ENCODE measurements at places on chromosomes 6 and 20.

DNA sequence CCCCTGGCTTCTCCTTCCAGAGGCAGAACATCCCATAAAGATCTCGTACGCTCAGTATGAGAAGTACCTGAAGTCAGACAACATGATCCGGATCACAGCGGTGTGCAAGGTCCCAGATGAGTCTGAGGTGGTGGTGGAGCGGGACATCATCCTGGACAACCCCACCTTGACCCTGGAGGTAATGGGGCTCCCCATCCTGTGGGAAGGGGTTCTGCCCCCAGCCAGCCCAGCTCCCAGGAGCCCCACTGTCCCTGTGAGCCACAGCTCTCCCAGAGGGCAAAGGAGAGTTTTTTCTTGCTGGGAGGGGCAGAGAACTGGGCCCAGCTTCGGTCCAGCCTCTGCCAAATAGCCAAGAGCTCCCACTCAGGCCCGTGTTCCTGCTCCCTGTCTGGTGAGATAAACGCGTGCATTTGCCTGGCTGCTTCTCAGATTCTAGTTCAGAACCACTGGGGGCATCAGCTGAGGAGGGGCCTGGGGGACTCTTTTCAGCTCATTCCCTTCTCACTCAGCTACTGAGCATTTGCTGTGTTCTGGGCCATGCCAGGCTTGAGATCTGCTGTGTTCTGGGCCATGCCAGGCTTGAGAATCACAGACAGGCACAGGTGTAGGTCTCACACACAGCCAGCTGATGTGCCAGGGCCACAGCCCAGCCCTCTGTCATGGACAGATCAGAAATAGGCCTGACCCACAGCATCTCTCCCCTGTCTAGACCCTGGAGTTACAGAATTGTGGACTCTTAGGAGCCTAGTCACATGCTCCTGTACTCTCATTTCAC is 39.5 kb downstream of the TGM3 start:
- no peak for DNase-seq

GRCh38 chr6:37155394-37156312 is 14.3 kb upstream of the PIM1 start:
- no peak for DNase-seq

- DNase-seq, result no peak
Observed at GRCh38 chr6:37388578-37388977, 34.8 kb downstream of the RNF8 start.

DNA sequence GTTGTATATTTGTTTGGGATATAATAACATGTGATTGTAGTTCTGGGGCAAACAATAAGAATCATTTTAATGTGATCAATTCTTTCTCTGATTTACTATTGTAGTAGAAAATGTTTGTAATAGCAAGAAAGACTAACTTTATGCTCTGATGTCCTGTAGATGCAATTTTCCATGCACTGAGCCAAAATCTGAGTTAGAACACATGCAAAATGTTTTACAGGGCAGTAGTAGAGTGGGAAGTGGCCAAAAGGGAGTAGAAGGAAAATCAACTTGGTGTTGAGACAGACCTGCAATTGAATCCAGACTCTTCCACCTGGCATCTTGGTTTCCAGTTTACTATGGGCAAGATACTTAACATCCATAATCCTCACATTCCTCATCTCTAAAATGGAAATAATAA is 93.5 kb upstream of the BMP5 start:
- DNase-seq, result no peak

GRCh38 chr6:28206527-28206926 is 18.5 kb upstream of the ZSCAN9 start:
- DNase-seq, result no peak

DNA sequence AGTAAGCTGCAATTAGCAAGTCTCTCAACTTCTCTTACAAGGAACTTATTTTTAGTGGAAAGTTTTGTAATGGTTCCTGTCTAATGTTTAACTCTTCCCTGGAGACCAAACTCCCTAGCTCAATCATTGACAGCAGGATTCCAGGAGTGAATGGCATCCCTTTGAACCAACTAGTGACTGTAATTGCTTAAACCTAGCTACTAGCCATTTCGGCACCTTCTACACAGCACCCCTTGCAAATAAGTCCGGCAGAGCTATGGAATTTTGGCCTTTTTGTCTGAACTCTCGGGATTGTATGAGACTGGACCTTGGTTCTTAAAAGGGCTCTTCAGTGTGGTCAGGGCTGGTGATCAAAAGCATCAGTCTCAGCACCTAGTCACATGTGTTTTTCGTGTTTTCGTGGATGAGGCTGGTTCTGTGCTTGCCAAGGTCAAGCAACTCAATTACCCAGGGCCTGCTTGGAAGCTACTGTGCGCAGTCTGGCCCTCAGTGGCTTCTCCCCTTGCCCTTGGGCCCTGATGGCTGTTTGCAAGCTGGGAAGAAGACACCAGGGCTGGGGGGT is 135.3 kb upstream of the NEDD9 start:
- no peak for DNase-seq

- no peak for DNase-seq
Observed at GRCh38 chr6:131910219-131910589, 41.0 kb downstream of the CCN2 start.

GRCh38 chr20:9514461-9515213 is at the start of gene LAMP5:
Gene LAMP5, plus strand, starts transcription at chr20:9514590. Its CDS starts 263 bp downstream, at chr20:9514853.
- no peak for DNase-seq

GRCh38 chr20:33606118-33606771 is 55.9 kb upstream of the C20orf144 start:
- no peak for DNase-seq

- no peak for DNase-seq
Observed at GRCh38 chr20:53080969-53081871, 109.1 kb downstream of the TSHZ2 start.

GRCh38 chr6:149084808-149085556 is 232.5 kb upstream of the TAB2 start:
- no peak for DNase-seq

- DNase-seq, result no peak
Observed at GRCh38 chr20:24646321-24646720, 176.9 kb downstream of the SYNDIG1 start.

DNA sequence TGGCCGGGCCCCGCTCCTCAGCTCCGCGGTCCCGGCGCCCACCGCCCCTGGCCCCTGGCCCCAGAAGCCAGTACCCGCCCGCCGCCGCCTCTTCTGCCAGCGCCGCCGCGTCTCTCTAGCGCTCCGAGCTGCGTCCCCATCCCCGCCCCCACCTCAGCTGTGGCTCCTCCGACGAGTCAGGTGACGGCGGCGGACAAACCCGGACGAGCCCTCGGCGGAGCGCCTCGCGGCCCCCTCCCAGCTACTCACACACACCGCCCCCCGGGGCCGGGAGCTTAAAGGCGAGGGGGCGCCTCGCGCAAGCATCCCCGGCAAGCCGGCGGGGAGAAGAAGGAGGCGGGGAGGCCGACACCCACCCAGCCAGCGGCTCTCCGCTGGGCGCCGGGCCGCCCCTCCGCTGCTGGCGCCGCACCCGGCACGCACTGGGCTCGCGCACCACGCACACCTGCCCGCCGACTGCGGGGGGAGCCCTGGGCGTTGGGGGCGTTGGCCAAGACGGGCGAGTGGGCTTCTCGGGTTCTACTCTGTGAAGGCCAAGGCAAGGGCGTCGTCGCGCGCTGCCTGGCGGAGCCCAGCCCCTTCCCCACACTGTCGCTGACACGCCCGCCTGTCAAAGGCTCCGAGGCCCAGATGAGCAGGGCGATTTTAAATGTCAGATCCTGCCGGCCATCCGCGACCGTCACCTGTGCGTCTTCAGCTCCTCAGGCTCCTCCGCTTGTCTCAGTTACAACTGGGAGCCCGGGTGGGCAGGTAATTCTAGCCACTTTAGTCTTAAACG is at the start of gene SNAP91:
SNAP91 (minus strand) TSS at position 132 of the 778 bp plus-strand sequence. CDS start 1,174 bp downstream, outside the sequence.
- no peak for DNase-seq

GRCh38 chr20:40880063-40880728 is 148.4 kb upstream of the TOP1 start:
- no peak for DNase-seq

DNA sequence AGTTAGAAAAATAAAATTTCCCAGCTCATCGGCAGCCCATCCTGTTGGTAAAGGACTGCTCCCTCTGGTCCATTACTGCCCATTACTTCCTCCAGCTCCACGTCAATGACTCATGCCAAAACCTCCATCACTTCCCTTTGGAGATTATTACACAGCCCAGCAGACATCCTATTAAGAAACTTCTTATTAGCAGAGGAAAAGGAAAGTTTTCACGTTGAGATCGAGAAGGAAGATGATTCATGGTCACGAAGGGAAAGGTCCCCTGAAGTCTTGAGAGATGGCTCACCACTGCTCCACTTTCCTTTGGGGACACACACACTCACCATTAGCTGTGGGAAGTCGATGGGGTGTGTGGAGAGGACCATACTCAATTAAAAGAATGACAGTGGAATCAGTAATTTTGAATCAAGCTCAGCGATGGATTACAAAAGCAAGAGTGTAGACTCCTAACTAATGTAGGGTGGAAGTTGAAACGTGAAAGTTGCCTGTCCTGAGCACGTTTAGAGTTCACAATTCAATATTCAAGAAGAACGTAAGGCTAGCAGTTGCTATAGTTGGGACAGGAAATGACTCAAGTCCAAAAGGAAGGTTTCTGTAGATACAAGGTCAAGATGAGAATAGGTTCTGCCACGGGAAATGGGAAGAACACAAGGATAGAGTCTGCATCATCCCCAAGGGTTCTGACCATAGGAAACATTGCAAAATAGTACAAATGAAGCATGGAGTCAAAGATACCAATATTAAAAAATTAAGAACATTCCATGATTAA is 21.6 kb downstream of the SASH1 start:
- peak; percentile 33 for DNase-seq

- no peak for DNase-seq
Observed at GRCh38 chr6:118122161-118122725, 215.2 kb downstream of the SLC35F1 start.

GRCh38 chr6:15513801-15514711 is 148.8 kb downstream of the DTNBP1 start:
- no peak for DNase-seq

- DNase-seq, result no peak
Observed at GRCh38 chr6:900716-901605, 208.0 kb upstream of the EXOC2 start.

GRCh38 chr20:62303340-62304226 is 786 bp downstream of the ADRM1 start:
- DNase-seq, result no peak

- DNase-seq, result peak; percentile 69
Observed at GRCh38 chr6:32970413-32971241, 2.2 kb downstream of the BRD2 start.

DNA sequence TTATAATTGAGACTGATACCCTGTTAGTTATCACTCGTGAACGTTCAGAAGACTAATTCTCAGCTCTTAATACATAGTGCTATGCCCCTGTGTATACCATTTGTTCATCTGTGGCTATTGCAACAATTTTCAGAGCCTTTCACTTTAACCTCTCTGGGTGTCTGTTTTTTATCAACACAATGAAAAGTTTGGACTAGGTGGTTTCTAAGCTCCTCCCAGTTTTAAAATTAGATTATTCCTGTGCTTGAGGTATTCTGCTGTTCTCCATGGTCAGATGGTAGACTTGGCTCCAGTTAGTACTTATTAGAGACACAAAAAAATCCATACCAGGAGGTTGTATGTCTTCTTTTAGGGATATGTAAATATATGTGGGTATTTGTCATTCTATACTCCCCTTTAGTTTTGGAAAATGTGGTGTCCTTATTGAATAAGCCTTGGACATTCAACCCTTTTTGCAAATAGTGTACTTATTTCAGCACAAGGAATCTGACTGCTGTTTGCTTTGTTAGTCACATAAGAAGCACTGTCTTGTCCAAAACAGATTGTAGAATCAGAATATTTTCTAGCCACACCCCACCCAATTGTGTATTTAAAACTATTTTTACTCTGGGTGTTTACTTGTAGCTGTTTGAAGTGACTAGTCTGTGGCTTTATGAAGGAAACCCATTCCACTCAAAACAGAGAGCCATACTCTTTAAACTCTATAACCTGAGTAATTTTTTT is 2.0 kb upstream of the COL10A1 start:
- DNase-seq, result no peak

DNA sequence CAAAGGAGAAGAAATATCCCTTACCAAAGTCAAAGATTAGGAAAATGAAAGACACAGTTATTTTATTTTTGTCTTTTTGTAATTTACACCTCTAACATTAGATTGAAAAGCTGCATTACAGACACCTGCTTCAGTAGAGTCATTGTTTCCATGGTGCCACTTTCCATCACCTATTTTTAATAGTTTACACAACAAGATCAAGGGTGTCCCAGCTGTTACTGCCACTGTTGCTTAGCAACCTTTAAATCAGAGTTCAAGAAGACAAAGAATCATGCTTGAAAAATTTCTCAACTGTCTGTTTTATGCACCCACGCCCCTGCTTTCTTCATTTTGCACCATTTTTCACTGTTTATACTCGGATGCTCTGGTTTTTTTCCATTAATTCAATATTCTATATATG is 668.2 kb upstream of the GJE1 start:
- DNase-seq, result no peak

DNA sequence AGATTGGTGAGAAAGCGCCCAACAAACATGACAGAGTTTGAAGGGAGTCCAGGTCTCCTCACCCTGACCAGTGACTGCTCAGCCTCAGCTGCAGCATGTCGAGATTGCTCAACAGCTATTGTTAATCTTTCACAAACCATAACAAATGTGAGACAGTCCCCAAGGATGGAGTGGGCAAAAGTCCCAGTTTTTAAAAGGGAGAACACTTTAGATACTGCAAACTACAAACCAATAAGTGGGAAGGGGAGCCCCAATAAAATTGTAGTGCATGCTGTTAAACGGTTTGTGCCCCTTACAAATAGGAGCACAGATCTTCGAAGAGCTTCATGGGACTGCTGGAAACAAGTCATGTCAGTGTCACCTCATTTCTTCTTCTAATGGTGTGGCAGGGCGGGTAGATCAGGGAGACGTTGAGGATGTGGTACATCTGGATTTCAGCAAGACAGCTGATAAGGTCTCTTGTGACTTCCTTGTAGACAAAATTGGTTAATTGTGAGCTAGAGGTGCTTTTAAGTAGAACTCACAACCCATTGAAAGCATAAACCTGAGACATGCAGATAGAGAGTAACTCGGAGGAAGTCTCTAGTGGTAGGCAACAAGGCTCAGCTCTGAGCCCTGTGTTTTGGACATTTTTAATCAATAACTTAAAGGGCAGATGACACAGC is 134.0 kb upstream of the ARMC2 start:
- DNase-seq, result no peak

DNA sequence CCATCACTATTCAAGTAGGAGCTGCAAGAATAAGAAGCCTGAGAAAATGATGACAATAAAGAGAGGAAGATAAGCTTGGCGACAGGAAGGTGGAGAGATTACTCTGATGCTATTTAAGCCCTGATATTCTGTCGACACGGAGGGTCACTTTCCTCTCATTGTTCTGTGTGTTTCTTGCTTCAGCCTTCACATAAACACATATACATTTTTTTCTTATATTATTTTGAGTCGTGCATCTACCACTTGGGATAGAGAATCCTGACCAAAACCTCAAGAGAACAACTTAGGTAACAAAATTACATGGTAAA is 10.5 kb downstream of the PTCHD4 start:
- no peak for DNase-seq

DNA sequence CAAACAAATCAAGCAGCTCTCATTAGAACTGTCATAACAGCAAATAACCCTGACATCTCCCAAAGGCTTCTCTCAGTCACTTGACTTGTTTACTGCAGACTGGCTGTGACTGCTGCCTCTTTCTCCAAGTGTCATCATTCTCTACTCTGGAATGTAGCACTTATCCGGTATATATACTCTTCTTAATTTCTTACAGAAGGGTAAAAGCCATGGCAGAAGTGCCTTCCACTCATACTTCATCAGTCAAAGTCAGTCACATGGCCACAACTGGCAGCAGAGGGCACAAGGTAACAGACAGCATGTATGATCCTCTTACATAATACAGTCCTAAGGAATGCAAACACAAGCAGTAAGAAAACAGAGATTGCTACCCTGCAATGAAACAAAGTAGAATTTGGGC is 9.3 kb downstream of the NAPB start:
- DNase-seq, result no peak
